Activated T-helper 1 cell treated with anti-CD3 and anti-CD28 coated beads, Interleukin-2, amount 50 U/mL, for 16 hours (primary cell): ENCODE measurements at places on chromosomes 5 and 9.

GRCh38 chr5:146671561-146672295 lies 155.7 kb upstream of the GPR151 start:
- DNase-seq: no peak

DNA sequence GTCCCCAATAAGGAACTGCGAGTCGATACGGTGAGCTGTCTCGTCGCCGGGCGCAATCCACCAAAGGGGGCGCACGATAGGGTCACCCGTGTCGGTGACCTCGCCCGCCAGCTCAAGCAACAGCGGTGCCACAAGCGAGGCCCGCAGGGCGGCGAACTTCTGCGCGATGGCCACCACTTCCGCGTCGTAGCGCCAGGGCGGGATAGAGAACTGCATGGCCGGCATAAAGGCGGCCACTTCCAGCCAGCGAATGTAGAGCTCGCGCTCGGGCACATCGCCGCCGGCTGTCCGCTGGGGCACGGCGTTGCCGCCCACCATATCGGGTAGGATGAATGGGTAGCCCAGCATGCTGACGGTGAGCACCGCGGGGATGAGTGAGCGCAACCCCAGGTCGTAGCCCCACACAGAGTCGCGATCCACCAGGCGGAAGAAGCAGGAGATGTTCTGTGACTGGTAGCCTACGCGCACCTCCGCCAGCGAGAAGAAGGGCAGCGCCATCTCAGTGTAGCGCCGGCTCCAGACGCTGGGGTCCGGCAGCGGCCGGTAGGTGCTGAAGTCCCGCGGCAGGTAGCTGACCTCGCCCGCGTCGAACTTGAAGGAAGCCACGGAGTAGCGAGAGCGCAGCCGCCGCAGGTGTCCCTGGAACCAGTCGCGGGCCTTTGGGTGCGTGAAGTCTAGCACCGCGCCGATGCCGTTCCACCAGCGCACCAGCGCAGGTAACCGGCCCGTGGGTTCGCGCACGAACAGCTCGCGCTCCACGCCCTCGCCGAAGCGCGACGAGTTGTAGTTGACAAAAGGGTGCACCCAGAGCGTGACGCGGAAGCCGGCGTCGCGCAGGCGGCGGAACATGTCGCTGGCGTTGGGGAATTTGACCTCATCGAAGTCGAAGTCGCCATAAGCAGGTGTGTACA lies 5.5 kb downstream of the MYORG start:
- DNase-seq: no peak

DNA sequence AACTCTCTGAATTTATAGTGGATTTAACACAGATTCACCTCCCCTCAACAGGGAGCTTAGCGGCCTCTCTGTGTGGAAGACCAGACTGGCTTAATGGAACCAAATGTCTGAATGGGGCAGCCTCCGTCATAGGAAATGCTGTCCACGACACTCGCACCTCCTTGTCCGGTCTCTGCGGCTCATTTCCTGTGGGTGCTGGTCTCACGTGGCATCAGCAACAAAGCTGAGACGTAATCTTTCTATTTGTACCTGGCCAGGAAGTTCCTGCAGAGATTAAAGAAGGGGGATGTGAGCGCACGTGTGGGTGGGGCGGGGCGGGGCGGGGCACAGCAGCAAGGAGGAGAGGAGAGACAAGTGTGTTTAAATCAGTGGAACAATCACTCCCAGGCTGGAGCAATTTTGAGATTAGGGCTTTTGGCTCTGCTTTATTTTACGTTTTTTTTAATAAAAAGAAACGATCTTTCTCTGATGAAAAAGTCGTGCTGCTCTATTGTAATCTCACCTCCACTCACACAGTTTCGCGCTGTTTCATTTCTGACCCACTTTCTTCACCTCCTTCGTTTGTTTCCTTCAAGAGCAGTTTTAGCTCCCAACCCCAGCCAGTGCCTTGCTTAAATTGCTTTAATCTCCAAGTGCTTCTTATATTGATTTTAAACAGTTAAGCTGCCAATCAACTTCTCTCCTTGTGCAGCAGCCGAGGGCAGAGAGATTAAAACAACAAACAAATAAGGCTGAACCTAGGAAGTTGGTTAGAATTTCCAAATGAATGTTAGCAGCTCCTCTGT lies 132.2 kb upstream of the ASTN2 start:
- DNase-seq: no peak

GRCh38 chr9:135326141-135326540 lies 153.4 kb upstream of the PPP1R26 start:
- DNase-seq: no peak

DNA sequence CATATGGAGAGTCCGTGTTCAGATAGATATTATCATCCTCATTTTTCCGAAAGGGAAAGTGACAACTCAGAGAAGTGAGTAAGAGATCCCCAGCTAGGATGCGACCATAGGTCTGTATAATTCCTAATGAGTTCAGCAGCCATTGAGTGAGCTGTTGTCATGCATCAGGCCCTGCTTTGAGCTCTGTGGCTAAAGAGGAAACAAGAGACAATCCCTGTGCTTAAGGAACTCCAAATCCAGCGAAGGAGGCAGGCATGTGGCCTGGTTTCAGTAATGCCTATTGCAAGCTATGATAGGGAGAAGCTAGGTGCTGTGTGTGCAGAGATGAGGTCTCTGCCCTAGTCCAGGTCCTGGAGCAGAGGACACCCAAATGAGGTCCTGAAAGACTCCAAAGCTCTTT lies 192.8 kb downstream of the ACTL7B start:
- no peak for DNase-seq

DNA sequence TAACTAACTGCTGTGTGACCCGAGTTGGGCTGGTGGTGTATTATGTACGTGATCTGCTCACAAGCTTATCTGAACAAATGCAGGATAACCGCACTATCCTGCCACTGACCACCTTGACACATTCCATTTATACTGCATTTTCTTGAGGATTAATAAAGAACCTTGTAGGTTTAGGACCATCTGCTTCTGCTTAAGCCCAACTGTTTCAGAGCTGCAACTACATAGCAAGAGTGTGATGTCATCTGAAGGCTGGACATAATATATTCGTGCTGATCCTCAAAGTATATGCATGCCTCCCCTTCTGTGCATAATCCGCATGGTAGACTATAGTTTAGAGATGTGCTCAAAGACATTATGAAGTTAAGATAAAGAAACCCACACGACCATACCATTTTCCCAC lies 435.9 kb downstream of the BNC2 start:
- DNase-seq: no peak

- no peak for DNase-seq
Observed at GRCh38 chr9:125544988-125545651, 161.9 kb downstream of the MAPKAP1 start.

DNA sequence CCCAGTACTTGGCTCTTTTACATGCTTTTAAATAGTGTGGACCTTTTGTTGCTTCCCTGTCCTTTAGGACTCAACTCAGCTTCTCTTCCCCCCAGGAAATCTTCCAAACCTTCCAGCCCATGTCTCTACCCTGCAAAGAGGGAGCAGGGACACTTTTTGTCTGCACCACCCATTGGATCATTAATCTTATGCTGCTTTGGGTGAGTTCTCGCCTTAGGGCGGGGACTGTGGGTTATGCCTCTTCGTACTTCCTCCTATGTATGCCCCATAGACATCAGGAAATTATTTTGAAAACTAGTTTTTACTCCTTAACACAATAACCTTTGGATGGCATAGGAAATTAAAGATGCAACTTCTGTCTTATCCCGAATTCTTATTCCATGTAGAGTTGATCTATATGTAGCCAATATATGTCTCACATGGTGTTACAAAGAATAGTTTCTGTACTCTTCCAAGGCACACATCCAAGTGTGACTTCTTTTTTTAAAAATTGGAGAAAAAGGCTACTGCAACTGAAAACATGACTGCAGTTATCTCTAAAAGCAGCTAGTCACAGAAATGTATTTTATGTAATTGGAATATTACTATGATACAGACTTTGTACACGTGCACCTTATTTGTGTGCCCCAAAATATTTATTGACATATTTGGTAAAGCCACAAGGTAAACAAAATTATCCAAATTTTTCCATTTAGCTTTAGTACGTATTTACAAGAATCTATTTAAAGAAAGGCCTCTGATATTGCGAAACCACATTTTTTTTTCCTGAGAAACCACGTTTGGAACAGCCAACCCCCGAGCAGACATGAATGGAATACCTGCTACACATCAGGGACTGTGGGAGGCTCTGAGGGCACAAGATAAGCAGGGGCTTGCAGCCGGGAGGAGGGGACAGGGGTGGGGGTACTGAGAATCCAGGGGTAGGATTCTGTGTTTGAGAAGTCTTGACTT lies 133.6 kb downstream of the WDR41 start:
- no peak for DNase-seq

DNA sequence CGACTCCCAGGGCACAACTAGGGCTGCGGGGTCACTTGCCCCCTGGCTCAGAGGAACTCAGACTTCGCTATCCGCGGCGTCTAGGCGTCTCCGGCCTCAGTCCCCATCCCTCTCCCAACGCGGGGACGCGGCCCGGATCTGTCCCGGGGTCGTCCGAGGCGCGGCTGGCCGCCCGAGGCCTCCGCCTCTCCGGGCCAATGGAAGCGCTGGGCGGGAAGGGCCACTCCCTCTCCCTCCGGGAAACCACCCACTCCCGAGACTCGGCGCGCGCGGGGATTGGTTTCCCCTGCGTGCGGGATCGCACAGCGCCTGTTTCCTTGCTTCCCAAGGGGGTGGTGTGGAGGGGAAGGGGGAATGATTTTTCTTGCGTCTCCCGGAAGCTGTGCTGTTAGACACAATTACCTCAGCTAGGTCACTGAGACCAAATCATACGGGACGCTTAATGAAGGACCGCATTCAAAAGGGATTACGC lies 38.3 kb downstream of the NR2F1 start:
- no peak for DNase-seq

DNA sequence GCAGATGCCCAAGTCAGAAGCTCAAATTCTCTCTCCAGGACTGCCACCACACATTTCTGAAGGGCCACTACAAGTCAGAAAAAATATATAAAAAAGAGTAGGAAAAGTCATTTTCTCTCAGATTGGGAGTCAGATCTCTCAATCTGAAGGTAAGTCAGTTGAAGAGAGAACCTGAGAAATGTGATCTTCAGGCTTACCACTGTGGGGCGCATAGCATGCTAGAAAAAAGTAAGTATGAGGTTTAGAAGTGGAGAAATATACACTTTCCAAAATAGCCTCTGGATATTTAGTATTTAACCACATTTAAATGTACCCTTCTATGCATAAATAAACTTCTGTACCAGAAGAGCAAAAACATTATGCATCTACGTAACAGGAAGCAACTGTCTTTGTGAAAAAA lies 800.7 kb upstream of the CTNND2 start:
- DNase-seq: no peak

GRCh38 chr9:121386442-121387175 lies 16.6 kb upstream of the STOM start:
- DNase-seq: no peak
